ENCODE measurements at places on chromosomes 13 and 19.

DNA sequence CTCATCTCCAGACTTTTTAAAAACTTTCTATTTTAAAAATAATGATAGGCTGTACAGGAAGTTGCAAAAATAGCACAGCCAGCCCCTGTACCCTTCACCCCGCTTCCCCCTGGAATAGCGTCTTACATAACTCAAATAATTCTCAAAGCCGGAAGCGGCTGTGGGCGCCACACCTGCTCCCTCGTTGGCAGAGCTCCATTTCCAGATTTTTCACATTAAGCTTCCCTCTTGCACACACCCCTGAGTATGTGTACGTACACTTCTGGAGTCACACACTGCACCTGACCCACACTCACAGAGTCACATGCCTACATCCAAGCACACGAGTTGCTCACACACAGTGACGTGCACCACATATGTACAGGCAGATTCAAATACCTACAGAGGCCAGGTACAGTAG is 24.9 kb upstream of the DPP9 start:
- no peak for DNase-seq

GRCh38 chr19:746956-747355 is 4.0 kb upstream of the MISP start:
- DNase-seq: no peak

DNA sequence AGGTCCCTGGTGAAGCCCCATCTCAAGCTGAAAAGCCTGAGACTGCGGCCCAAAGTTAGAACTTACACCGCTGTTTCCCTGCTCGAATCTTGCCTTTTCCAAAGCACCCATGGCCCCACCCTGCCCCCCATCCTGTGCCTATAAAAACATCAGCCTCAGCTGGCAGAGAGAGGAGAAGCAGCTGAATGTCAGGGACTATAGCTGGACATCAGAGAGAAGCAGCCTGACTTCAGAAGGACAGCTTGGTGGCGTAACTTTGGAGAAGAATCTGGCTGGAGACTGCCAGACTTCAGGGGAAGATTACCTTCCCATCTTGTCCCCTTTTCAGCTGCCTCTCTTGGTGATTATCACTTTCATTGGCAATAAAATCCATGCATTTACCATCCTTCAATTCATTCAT is 9.3 kb upstream of the RCBTB2 start:
- no peak for DNase-seq

GRCh38 chr19:11296264-11296663 is 304 bp downstream of the TSPAN16 start:
- no peak for DNase-seq

DNA sequence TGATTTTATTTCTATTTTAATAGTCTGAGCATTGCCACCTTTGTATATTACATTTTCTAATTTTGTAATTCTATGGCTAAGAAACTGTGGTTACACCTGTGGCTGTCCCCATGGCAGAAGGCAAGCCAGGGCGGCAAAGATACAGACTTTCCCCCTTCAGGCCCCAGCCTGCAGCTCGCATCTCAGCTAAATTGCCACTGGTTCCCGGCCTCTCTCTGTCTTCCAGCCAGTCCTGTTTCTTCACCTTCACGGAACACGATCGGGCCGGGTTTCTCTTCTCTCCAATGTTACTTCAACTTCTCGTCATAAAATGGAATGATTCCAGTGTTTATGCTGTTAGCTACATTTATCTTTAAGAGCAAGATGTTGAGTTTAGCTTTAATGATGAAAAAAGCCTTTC is 124.5 kb upstream of the ZNF507 start:
- DNase-seq: no peak

DNA sequence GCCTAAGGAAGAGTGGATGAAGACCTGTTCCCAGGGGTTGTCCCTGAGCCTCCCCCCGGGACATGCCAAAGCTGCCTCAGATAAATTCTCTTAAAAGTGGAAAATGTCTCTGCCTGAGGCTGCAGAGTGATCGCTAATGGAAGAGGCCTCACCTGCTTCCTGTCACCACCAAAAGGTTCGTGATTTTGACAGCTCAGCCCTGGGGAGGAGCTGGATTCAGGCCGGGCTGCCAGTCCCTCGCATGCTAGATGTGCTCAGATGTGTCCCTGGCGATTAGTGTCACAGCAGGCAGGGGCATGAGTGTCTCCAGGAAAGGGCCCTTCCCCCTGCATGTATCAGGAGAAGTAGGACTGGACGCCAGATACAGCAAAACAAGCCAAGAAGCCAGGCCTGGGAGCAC is 626.5 kb downstream of the UQCRFS1 start:
- DNase-seq: no peak

- DNase-seq: no peak
Observed at GRCh38 chr13:108877300-108877699, 247.9 kb downstream of the MYO16 start.

DNA sequence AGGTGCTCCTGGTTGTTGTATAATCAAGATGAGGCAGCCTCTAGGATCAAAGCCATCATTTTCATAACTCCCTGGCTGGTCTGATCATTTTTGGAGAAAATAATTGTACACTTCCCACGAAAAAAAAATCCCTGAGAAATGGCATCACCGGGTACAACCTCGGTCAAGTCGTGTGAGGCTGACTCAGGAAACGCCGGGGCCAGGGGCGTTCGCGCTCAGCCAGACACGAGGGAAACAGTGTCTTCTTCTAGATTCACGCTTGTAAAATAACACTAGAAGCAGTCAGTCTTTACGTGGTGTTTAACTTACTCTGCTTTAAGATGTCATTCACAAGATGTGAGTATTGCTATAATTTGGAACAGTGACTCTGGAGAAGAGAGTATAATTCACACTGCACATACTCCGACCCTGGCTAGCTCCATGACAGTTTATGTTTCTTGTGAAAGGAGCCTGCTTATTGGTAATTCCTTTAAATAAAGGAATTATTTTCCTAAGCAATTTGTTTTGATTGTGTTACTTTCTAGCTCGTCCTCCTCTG is 109.0 kb upstream of the SOX1 start:
- no peak for DNase-seq

DNA sequence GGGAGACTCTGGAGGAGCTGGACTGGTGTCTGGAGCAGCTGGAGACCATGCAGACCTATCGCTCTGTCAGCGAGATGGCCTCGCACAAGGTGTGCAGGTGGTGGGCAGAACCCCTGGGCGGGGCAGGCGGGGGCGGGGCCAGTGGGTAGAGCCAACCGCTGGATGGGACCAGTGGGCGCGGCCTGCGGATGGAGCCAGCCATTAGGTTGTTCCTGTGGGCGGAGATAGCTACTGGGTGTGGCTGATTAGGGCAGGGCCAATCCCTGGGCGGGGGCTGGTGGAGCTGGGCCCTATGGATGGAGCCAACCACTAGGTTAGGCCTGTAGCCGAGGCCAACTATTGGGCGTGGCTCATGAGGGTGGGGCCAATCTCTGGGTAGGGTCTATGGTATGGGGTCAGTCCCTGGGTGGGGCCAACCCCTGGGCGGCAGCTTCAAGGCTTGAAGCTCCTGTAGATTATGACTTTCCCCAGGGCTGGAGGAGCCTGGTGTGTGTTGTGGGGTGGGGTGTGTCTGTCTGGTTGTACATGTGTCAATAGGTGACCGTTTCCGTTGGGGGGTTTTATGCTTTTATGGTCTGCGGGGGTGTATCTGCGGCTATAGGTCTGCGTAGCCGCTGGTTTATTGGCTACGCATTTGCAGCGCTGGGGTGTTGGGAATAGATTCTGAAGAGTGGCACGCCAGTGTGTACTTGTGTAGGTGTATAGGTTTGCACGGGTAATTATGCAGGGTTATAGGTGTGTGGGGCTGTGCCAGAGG is 30.7 kb downstream of the PDE4A start:
- no peak for DNase-seq

DNA sequence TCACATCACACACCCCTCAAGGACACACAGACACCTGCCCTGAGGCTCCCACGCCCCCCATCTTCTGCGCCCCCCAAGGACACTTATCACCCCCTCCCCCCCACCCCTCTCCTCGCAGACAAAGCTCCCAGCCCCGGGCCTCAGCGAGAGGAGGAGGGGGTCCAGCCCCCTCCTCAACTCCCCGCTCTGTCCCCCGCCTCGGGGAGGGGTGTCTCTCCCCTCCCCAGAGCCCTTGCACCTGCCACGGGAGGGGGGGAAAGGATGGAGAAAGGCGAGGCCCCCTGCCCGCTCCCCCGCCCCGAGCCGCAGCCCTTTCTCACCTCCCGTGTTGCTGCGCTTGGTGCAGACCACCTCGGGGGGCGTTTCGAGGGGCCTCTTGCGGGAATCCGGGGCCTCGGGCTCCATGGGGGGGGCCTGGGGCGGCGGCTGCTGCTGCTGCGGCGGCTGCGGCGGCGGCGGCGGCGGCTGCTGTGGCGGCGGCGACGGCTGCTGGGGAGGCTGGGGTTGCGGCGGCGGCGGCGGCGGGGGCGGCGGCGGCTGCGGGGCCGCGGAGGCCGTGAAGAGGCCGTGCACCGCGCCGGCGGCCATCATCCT is 621 bp downstream of the NOVA2 start:
- DNase-seq: no peak

DNA sequence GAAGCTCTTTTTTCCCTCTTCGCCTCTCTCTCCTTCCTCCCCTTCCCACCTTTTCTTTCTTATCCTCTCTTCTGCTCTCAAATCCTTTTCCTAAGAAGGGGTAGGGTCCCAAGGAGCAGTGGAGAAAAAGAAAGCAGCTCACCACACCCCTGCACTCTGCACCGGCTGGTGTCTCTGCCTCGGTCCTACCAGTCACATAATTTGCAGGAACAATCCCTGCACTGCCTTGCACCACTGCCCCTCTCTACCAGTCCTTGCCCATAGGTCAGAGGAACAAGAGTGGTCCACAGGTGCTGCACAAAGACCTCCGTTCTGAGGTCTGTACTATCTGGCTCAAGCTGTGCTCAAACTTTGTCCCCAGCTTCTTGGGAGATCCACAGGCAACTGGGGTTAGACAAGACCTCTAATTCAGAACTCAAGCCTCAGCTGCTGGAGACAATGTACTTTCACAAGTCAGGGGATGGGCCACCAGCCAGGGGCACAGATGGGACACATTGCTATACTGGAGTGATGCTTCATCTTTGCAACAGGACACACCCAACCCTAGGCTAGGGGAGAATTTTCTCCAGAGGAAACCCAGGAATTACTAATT is 125.4 kb upstream of the ZNF507 start:
- no peak for DNase-seq

- no peak for DNase-seq
Observed at GRCh38 chr13:86741762-86742285, 929.3 kb upstream of the SLITRK5 start.

DNA sequence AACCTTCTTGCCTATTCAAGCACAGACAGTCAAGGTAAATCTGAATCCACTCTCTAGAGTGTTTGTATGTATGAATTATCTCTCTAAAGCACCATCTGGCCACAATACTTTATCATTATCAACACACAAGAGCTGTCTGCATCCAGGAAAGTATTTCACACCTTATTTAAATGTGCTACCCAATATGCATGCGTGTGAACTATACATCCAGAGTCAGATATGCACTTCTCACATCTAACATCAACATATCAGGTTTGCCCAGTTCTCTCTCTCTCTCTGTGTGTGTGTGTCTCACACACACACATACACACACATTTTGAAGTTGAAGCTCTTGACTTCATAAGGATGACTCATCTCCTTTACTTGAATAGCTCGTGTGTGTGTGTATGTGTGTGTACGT is 697.5 kb upstream of the PCDH20 start:
- no peak for DNase-seq

DNA sequence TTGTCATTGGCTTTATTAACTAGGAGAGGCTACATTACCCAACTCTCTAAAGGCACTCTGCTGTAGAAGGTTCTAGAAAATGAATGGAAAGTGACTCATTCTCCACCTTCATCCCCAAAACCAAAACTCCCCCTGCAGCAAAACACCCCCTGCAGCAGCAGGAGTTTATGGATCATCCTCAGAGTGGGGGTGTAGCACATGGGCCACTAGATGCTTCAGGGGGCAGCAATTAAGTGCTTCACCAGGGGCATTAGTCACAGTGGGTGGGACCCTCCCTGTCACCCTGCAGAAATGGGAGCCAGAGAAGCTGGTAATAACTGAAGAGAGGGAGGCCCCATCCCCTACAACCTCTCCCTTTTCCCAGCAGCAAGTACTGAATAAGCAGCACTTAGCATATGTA is 64.5 kb upstream of the MED4 start:
- no peak for DNase-seq

GRCh38 chr13:41490371-41491015 is 33.1 kb downstream of the RGCC start:
- DNase-seq: no peak

Data from left hindlimb (tissue), 1 donor.